Mesendoderm (in vitro differentiated cells): ENCODE measurements at places on chromosomes 3 and 15.
A peak's percentile ranks its signal among the peaks of the same experiment; 100 is the strongest.

GRCh38 chr15:43913026-43913780 lies 86.4 kb downstream of the WDR76 start:
- DNase-seq: peak; percentile 95

DNA sequence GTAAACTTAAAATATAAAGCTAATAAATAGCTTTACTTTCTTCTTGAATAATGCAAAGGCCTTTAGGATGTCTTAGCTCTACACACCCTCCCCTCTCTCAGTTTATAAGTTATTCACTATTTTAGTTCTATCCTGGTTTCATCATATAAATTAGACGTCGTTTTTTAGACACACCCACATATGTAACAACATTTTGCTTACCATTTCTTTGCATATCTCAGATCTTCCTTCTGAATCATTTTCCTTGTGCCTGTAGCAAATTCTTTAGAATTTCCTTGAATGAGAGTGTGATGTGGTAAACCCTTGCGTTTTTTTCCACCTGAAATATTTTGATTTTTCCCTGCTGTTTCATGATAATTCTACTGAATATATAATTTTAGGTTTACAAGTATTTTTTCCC lies 2.5 kb upstream of the DAZL start:
- no peak for DNase-seq

- no peak for DNase-seq
Observed at GRCh38 chr3:181178991-181179390, 189.5 kb upstream of the DNAJC19 start.

DNA sequence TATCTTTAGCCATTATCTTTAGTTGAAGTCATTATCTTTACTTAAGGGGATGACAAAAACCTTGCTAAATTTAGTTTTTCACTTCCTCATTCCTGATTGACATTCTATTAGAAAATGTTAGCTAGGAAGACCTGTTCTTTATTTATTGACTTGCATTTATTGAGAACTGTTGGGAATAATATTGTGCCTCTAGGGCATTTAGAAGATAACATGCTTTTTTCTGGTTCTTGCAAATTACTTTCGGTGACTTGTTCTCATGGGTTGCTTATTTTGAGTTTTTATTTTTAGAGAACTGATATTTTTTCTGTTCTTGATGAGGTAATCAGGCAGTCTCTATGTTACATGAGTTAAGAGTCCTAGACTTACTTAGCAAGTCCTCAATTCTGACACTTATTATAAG lies 48.3 kb upstream of the CTDSPL start:
- no peak for DNase-seq

DNA sequence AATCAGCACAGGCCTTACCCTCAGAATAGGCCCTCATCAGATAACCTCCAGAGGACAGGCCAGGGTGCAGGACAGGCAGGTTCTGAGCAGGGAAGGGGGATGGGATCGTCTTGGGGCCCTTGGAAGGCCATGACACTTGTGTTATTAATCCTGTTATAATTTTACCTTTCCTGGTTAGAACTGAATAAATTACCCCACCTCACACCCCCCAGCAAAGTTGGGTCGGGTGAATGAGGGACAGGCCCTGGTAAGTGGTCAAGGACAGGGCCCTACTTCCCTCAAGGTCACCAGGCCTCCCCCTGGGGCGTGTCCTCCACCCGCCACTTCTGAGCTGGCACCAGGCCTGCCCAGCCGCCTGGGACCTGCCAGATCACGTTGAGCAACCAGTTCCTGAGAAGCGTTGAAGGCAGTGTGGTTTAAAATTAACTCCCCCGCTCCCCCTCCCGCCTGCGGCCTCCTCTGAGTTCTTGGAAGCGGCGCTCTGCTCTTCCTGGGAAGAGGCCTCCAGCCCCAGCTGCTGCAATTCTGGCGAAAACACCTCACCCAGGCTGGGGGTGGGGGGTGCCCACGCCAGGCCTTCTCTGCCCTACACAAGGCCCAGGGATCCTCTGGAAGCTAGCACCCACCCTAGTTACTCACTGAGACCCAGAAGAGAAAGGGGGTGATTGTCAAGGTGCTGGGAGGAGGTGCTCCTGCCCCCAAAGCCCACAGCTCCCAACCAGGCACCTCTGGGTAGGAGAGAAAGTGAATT lies 10.6 kb downstream of the CISH start:
- no peak for DNase-seq

GRCh38 chr3:160225176-160226025 lies at the start of gene C3orf80:
Gene C3orf80, plus strand, starts transcription at chr3:160225422. Its CDS starts 214 bp downstream, at chr3:160225636.
- DNase-seq: peak; percentile 85

DNA sequence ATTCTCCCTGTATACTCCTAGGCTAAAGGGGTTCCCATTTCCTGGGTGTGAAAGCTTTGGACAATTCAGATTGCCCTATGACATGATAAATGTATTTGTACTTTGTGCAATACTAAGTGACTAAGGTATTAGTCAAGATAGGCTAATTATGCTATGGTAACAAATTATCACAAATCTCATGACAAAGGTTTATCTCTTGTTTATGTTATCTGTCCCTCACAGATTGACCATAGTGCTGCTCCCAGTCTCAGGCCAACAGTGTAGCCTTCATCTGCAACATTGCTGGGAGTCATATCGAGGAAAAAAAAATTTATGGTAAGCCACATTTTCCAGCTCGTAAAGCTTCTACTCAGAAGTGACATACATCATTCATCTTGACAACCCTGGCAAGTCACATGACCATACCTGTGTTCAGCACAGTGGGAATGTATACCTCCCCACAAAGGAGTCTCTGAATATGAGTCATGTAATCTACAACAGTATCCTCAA lies 346.2 kb downstream of the IGSF11 start:
- peak; percentile 23 for DNase-seq

DNA sequence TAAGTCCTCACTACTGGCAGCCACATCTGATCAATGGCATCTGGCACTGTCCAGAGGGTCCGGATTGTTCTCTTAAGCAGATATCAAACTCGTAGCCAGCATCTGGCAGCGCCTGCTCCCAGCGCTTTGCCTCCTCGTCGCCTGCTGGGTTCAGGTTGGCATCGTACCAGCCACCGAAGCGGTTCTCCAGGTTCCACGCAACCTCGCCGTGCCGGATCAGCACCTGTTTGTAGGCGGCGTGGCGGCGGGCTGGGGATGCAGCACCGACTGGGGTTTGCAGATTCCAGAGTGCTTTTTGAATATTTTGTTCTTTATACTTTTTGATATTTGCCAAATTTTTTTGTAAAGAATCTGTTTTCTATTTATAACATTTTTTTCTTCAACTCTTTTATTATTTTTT lies 111.6 kb downstream of the NR2F2 start:
- no peak for DNase-seq

DNA sequence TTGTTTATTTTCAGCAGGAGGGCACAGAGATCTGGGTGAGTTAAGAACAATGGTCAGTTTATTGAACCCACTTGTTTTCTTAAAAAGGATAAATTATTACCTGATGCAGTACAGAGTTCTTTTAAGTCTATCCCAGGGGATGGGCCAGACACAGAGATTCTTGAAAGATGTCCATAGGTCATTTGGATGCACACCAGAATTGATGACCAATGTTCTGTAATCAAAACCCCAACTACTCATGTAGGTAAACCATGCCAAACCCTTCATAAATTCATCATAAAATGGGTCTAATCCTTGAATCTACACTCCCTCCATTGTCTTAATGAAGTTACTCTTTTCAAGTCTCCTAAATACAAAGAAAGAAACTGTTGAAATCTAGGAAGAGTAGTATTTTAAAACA lies 273.0 kb upstream of the COL8A1 start:
- no peak for DNase-seq

DNA sequence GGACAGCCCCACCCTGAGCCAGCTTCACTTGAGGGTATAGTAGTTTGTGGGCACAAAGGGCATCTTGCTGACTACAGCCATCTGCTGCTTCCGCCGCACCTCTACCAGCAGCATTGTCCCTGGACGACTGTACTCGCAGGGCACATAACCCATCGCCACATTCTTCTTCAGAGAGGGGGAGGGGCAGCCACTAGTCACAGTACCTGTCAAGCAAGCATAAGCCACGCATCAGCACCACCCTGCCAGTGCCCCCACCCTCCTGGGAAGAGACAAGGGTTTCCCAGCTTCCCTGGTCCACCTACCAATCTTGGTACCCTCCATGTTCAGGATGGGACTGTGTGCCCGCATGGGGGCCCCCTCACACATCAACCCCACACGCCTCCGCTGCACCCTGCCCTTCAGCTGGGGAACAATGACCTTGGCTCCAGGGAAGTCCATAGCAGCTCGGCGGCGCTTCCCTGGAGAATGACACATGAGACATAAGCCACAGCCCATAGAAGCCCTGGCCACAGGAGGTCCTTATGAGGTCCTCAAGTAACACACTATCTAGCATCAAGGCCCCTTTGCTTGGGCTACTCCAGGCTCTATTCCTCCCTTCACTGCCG lies 4.7 kb downstream of the AMT start:
- DNase-seq: no peak
